ENCODE measurements at places on chromosomes 1 and 21. TPM values are rescaled to one million over a fixed set of nuclear protein-coding genes. Genes with fewer than 3 reads are reported as not detected.

DNA sequence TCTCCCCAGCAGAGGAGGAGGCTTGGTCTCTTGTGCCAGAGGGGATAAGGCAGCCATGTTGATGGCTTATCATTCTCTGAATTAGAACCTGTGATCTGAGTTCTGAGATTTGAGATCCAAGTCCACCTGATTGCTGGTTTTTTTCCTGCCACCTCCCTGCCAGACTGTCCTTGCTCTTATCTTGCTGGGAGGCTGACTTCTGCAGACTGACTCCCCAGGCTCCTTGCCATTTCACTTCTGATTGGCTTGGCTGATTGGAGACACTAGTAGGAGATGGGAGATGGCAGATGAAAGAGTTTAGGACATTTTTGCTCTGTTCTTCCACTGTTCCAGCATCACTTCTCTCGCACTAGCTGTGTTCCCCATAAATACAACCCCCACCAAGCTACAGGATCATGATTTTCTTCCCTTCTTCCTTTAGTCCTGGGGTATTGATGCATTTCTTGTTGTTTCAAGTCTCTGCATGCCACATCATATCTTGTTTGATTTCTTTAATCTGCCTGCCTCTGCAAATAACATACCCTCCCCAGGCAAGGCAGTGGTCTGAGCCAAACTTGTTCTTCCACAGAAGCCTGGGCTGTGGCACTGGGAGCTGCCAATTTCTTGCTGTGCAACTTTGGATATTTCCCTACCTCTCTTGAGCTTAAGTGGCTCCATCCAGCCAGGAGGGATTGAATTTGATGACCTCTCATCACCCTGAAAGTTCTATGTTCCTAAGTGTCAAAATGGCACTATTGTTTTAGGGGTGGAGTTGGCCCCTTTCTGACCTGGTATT is 963 bp upstream of the CYP4B1 start:
- H3K4me3 ChIP-seq, result no peak overlapping the region
- no peak overlapping the region for H3K27ac ChIP-seq
- no peaks in the 10 kb centered on the region for H3K4me1 ChIP-seq

DNA sequence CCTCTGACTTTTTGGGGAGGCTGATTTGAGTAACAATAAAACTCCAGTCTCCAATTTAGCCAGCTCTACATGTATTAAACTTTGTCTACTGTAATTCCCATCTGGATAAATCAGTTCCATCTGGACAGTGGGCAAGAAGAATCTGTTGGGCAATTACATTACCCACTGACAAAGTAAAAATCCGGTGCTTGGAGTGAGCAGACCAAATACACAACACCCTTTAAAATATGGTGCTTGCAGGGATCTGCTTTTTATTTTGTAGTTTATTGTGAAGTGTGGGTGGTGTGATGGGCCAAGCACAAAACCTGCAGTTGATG is 8.9 kb upstream of the CD55 start:
- no peak overlapping the region for H3K27ac ChIP-seq
- no peak for DNase-seq
- peaks cover 22% of the 10 kb centered on the region for H3K4me1 ChIP-seq
- H3K36me3 ChIP-seq, result no peaks in the 10 kb centered on the region
- H3K4me3 ChIP-seq, result no peak overlapping the region

LCE3E gene
- not detected for total RNA-seq

KDF1 gene
- 2.4 TPM for total RNA-seq

GRCh38 chr1:59705466-59706302 is 109.1 kb upstream of the HOOK1 start:
- no peak overlapping the region for H3K27ac ChIP-seq
- H3K27me3 ChIP-seq, result no peaks in the 10 kb centered on the region
- no peaks in the 10 kb centered on the region for H3K36me3 ChIP-seq
- DNase-seq, result no peak
- no peak overlapping the region for H3K4me3 ChIP-seq

- H3K36me3 ChIP-seq, result no peaks in the 10 kb centered on the region
- no peak for DNase-seq
- no peak overlapping the region for H3K4me3 ChIP-seq
- no peak overlapping the region for H3K27ac ChIP-seq
- H3K4me1 ChIP-seq, result no peaks in the 10 kb centered on the region
Observed at GRCh38 chr1:20686883-20687725, 25.9 kb upstream of the DDOST start.

DNA sequence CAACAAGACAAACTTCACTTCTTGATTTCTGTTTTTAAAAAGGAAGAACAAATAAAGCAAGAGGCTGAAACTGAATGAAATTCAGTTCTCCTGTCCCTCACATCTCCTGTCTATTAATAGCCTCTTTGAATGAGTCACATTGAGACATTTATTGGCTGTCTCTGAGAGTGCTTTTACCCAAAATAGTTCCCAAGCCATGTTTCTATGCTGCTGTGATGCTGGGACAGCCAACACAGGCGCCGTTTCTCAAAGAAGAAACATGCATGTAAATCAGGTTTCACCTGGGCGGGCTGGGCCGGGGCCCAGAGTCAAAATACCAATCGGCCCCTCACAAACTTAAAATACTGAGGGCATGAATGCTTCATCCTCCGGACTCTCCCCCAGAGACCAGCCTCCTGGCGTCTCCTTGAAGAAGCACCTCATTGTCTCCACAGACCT is 105.2 kb downstream of the EDEM3 start:
- no peak for DNase-seq
- H3K36me3 ChIP-seq, result no peaks in the 10 kb centered on the region
- H3K4me3 ChIP-seq, result no peak overlapping the region
